ENCODE measurements at places on chromosomes 1 and 21.

DNA sequence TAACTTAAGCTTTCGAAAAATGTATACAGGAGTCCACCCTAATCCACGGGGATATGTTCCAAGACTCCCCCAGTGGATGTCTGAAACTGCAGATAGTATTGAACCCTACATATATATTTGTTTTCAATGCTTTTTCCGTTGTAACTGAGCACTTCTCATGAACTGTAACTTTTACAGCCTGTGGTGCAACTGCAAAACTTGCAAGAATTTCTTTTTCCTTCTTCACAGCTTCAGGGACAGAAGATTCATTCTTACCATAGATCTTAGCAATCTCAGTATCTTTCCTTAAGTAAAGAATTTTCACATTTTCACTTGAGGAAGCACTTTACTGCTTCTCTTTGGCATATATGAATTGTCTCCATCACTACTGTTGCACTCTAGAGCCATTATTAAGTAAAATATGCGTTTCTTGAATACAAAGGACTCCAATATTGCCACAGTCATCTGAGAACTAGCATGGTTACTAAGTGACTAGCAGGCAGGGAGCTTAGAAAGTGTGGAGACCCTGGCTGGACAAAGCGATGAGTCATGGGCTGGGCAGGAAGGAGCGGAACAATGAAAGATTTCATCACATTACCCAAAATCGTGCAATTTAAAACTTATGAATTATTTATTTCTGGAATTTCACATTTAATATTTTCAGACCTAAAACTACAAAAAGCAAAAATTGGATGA is 14.1 kb downstream of the DPYD start:
- no peak for DNase-seq

DNA sequence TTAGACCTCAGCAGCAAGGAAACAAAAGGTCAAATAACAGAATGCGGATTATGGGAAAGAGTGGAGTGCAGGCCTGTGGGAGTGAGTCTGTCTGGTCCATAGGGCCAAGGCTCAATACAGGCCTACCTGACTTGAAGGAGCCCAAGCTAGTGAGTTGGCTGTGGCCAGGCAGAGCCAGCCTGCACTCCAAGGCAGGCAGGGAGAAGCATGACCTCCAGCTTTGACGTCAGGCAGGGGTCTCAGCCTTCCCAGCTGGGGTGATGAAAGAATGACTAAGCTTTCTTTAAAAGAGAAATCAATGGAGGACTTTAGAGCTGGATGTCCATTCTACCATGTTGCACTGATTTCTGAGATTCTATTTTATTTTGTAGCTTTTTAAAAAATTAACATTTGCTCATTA is 62.8 kb downstream of the RHOU start:
- DNase-seq = no peak

GRCh38 chr1:226870401-226871279 is at the start of gene PSEN2:
TSS of gene PSEN2 (plus strand) at chr1:226870616. CDS start at chr1:226881908, 11,292 bp downstream.
- peak; percentile 29 for DNase-seq

DNA sequence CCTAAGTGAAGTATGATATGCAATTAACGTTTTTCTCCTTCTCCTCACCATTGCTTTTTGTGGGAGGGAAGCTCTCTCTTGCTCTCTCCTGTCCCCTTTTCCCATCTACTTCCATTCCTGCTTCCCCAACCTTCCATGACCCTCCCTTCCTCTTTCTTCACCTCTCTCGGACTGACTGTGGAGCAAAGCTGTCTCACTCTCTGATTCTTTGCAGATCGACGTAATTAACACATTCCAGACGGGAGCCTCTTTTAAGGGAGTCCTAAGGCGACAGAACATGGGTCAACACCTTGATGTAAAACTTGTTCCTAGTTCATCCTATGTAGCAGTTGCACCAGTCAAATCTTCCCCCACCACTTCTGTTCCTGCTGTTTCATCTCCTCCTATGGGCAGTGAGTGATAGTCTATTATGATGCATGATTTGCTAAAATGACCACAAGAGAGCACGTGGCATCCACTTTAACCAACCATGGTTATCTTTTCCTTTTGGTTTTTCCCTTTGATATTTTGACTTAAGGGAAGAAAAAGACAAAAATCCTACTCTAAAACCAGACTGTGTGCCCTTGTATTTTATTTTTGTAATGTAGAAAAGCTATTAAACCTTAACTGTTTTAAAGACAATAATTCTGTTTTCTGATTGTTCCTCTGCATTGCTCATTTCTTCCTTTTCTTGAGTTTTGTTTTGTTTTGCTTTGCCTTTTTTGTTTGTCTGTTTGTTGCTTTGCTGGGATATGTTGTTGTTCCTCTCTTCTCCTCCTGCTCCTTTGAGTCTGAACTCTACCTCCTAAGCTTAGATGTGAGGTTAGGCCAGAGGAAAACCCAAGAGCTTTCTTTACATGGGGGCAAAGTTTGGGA is 31.7 kb upstream of the LAX1 start:
- no peak for DNase-seq

- no peak for DNase-seq
These were observed 93.1 kb upstream of the ETS2 start for GRCh38 chr21:38712664-38713063.

DNA sequence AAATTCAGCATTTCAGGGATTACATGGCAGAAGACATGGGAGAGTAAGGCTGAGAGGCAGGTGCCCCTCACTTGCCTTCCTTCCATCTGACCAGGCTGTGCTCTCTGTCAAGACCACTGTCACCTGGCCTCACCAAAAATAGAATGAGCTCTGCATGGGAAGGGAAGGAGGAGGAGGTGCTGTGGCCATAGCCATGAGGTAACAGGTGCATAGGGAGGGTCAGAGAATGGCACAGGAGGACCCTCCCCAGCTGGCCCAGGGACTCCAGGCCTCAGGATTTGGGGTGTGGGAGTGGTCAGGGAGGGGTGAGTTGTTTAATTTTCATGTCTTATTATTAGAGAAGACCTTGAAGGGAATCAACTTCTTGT is 192.3 kb downstream of the FCRL5 start:
- DNase-seq = no peak

- DNase-seq = no peak
These were observed 2.5 kb downstream of the PBX1 start for GRCh38 chr1:164561472-164561871.

DNA sequence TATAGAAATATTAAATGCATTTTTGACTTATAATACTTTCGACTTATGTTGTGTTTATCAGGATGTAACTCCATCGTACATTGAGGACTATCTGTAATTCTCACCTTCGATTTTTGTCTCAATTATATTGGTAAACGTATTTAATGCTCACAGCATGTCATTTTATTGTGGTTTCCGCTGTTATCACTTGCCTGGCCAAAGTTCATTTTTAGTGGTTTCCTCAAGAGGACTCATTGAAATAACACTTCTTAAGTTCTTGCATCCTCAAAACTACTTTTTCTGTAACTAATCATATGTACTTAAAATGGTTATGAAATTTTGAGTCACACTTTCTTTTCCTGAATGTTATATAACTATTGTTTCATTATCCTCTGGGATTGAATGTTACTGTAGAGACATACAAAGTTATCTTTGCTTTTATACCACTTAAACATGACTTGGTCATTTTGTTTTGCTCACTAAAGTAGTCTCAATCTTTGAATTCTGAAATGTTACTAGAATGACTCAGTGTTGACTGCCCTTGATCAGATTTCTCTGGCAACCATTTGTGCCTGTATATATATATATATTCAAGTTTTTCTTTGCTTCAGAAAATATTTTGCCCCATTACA is 289.6 kb upstream of the PROX1 start:
- DNase-seq = no peak

- no peak for DNase-seq
These were observed 21.8 kb downstream of the DHRS3 start for GRCh38 chr1:12596007-12596821.

DNA sequence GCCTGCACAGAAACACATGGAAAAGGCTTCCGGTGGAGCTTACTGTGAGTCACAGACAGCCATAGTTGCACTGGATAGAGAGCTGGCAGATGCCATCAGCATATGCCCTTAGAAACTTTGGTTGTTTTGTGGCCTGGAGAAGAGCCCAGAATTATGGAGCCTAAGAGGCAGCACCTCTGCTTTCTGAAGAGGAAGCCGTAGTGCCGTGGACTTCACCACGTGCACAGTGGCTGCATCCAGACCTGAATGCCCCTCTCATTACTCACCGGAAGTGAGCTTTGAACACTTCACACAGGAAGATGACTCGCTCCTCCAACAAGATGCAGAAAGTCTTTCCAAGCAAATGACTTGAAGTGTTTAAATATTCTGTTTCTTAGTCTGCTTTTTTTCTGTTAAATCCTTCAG is 28.4 kb downstream of the JUN start:
- DNase-seq = peak; percentile 15

DNA sequence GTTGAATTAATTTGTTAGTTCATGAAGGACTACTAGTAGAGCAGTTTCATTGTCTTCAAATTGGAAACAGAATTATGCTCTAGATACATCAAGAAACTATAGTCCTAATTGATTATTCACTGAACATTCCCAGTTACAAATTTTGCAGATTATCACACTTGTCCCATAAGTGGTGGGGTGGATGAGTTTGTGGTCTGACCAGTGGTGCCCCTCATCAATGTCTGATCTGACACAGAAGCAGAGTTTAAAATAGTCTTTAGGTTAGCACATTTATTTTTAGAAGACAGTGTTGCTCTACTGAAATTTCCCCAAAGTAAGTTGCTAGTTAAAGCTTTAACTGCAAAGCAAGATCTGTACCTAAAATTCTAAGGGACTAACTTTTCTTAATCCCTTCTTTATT is 42.9 kb downstream of the INKA2 start:
- DNase-seq = no peak

GRCh38 chr1:85330711-85331290 is 54.4 kb upstream of the BCL10 start:
- DNase-seq = no peak

DNA sequence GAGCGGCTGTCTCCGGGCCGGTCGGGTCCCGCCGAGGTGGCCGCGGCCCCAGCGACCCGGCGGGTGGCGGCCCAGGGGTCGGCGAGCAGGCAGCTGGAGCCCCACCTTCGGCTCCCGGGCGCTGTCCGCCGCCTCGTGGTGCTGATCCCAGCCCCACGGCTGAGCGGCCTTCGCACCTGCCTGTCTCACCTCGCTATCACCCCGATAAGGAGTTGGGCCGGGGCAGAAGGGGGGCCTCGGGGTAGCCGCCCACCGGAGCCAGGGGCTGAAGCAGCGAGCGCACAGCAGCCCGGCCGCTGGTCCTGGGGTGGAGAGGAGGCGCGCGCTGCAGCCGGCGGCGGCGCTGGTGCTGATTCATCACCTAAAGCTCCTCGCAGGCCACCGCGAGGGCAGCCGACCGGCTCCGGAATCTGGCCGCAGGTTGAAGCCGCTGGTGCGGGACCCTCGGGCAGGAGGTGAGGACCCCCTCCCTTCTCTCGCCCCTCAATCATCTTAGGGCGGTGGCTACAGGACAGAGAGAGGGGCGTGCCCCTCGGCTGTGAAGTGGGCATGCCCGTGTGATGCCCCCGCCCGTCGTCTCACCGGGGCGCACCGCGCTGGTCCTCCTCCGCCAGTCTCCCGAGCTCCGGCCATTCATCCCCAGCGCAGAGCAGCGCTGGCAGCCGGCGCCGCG is 575 bp downstream of the TRIM67 start:
- no peak for DNase-seq

- no peak for DNase-seq
These were observed 93.3 kb downstream of the SSBP3 start for GRCh38 chr1:54312796-54313316.

GRCh38 chr1:36588972-36589371 is 106.3 kb upstream of the CSF3R start:
- DNase-seq = no peak

DNA sequence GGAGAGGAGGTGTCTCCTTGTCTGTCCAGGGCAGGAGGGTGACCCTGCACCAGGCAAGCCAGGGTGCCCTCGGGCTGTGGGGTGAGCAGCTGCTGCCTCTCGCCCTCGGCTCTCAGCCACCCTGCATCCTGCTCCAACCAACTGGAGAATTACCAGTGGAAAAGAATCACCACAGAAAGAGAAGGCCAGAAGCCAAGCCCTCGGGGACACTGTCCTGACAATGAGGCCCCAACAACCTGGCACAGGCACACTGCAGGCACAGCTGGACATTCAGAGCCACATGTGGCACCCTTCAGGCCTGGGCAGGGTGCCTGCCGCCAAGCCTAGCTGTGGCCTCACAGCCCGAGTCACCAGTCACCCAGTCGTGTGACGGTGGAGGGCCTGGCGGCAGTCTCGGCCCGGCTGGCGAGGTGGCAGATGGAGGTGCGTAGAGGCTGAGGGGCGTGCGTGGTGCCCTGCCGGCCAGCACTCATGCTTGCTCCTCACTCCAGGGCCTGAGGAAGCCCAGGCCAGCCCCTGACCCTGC is 12.0 kb downstream of the MEGF6 start:
- DNase-seq = no peak

- DNase-seq = peak; percentile 21
These were observed 7.8 kb downstream of the PTTG1IP start for GRCh38 chr21:44865561-44866280.

GRCh38 chr1:24364975-24365678 is 46.0 kb downstream of the GRHL3 start:
- DNase-seq = no peak

GRCh38 chr1:45393718-45394302 is 53.6 kb upstream of the MUTYH start:
- DNase-seq = no peak

GRCh38 chr1:203238535-203238934 is 9.1 kb upstream of the CHIT1 start:
- DNase-seq = no peak

DNA sequence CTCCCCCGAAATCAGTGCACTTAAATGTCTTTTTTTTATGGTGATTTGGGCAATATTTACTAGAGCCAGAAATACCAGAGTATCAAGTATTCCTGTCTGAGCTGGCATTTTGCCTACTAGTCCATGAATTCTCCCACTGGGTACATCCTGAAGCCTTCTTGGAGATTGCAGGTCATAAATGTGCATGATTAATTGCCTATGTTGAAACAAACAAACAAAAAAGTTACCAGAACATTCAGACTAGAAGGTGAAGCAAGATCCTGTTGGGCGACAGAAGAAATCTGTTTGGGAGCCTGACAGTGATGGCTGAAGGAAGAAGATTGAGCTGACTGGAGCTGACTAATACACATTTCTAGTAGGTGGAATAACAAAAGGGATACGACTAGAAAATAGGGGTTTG is 127.4 kb upstream of the NRIP1 start:
- no peak for DNase-seq

DNA sequence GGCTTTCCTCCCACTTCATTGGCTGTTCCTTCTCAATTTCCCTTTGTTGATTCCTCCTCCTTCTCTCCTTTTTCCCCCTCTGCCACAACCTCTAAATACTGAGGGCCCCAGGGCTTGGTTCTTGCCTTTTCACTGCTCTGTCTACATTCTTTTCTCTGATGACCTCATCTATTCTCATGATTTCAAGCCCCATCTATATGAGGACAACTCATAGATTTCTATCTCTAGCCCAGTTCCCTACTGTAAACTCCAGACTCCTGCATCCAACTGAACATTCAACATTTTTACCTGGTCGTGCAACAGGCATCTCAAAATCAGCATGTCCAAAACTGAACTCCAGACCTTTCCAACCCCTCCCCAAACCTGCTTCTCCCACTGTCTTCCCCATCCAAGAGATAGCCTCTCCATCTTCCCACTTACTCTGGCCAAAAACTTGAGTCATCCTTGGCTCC is 11.5 kb upstream of the SLC9A1 start:
- DNase-seq = no peak

GRCh38 chr1:59243550-59243949 is 53.3 kb upstream of the FGGY start:
- no peak for DNase-seq

- DNase-seq = no peak
These were observed 7.6 kb upstream of the ERG start for GRCh38 chr21:38505654-38506523.

Data from central memory CD4-positive, alpha-beta T cell (primary cell).